SJCRH30 (cell line): ENCODE measurements at places on chromosomes 5 and 9.

- no peak for DNase-seq
These were observed 1313.0 kb downstream of the MAT2B start for GRCh38 chr5:164818445-164818844.

DNA sequence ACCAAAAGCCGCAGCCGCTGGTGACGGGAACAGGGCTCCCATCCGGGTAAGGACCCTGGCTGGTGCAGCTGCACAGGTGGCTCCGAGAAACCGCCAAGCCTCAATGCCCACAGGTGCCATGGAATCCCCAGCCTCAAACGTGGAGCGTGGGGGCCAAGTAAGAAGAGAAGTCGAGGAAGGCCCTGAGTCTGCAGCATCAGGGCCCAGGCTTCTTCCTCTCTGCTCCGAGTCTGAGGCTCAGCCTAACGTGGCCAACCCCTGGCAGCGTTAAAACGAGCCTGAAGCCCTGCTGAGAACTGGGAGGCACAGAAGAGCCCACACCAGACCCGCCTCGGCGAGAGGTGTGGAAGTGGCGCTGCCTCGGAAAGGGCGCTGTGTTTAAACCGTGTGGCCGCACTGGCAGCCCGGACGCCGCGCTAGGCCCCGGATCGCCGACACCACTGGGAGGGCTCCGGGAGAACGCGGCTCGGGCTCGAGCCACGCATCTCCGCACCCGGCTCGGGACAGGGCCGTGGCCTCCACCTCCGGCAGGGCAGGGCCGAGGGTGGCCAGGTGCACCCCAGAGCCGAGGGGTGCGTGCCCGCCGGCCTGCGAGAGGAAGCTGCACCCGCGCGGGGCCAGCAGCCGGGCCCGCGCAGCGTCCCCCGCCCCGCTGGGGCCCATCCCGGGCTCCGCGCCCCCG lies 730 bp downstream of the ZMYND19 start:
- no peak for DNase-seq

GRCh38 chr5:159338118-159338517 lies 7.8 kb upstream of the IL12B start:
- DNase-seq = no peak

DNA sequence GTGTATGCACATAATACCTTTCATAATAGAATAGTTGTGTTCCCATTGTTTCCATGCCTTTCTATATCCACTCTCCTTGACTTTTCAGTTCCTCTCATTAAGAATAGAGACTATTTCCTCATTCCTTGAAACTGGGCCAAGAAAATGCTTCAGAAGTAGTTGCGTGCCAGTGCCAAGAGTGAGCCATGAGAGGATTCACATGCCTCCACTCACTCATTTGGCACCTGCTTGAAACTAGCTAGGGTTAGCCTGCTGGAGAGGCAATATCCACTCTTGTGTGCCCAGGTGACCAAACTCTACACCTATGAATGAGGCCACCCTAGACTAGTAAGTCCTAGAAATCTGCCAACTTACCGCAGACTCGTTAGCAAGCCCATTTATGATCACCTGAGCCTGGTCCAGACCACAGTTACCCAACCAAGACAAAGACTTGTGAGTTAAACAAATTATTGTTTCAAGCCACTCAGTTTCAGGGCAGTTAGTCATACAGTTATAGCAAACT lies 276.3 kb downstream of the EPB41L4A start:
- no peak for DNase-seq

- no peak for DNase-seq
These were observed 28.0 kb downstream of the GLT6D1 start for GRCh38 chr9:135611142-135611874.

DNA sequence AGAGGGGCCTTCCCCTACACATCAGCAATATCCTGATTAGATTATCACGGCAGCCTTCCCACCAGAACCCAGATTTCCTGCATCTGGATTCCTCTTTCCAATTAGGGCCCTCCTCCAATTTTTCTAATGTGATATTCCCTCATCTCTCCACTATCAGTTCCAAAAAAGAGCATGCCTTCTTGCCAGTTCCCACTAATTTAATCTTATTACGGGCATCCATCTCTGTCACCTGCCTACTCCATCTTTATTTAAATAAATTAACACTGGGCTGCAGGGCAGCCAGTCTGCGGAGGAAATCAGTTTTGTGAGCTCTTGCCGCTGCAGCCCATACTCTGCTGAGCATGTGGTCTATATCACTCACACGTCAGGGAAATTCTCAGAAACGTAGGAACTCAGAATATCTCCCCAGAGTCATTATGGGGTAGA lies 16.6 kb upstream of the FBP2 start:
- no peak for DNase-seq

DNA sequence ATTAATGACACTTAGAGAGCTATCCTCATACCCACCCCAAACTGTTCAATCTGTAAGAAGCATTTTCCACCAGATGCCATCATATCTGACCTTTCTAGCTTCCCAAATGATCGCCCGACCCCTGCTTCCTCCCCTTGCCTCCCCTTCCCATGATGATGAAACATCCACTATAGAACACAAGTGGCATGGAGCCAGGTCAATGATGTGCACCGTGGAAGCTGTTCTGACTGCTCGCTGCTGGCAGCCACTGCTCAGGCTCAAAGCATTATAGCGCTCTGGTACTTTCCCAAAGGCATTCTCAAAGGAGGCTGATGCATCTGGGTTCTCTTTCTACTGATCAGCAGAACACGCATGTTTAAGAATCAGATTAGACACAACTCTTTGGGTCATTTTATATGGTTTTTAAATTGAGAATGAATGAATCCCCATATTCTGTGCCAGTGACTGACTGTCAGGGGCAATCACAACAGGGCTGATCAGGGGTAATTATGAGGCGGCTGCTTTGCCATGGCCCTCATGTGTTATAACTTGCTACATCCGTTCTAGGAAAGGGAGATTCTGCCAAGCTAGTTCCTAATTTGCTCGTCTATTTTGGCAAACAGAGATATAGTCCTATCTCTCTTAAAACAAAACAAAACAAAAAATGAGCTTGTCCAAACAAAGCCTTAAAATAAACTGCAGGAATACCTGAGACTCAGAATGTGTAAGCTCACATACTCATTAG lies 343.7 kb downstream of the ENC1 start:
- DNase-seq = no peak

DNA sequence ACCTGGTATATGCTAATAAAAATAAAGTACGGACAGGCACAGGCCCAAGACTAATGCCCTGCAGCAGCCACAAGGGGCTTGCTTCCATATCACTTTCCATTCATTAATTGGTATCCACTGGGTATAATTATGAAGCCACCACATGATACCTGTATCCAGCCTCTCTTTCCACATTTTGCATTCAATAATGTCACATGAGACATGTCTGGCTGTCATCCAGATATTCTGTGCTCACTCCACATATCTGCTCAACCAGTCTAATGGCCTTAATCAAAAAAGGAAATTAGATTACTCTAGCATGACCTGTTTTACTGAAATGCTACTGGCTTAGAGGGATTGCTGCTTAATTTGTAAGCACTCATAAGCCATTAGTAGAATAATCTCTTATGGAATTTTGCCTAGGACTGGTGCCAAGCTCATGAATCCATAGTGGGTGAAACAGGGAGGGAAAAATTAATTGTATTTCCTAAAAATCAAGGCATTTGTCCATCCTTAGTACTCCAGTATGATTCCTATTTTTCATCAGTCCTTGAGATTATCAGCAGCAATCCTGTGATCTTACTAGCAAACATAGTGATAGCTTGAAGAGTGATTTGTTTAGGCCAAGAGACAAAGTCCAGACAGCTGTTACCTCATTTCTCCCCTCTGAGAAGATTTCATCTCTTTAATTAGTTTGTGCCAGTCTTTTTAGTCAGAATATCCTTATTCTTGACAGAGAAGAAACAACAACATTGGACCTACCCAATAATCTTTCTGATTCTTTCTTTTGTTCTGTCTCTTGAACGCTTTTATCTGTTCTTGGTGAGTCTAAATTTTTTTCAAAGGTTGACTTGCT lies 119.2 kb upstream of the ABCA1 start:
- no peak for DNase-seq

- no peak for DNase-seq
These were observed 175.8 kb downstream of the ADAMTS6 start for GRCh38 chr5:65305913-65306312.

GRCh38 chr5:171426266-171426665 lies 6.8 kb downstream of the FGF18 start:
- no peak for DNase-seq
